Right atrium auricular region (tissue), 2 donors: ENCODE measurements at places on chromosomes 12 and 14. TPM values are rescaled to one million over a fixed set of nuclear protein-coding genes. Genes with fewer than 3 reads are reported as not detected.

KRT6A gene
- 7.4 TPM for total RNA-seq

TCL1B gene
- not detected for total RNA-seq

DNA sequence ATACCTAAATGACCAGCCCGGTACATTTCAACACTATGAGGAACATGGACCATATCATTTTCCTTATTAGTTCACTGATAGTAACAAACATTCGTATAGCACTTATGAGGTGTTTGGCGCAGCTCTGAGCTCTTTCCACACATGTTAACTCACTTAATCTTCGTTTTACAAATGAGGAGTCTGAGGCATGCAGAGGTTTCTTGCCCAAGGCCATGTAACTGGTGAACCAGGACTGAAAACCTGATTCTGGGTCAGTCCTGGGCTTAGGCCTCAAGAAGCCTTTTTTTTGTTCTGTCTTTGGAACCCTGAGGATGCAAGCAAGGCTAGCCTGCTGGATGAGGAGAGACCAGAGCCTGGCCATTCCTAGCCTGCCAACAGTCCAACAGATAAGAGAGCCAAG, 55.0 kb downstream of the C14orf132 start:
- no peak for DNase-seq

DNA sequence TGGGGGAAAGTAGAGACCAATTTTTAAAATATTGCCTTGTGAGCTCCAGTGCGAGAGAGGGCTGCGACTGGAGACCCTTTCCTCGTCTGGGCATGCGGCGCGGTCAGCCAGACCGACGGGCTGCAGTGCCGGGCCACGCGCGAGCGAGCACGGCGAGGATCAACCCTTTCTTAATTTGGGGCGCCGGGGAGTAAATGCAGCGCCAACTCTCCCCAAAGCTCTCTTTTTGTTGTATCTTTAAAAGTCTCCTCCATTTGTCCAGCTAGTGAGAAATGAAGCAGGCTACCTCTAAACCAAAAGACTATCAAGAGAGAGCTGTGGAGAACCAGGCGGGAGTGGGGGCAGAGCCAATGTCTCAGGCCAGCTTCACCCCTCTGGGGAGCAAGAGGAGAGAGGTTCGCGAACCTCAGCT, 1.4 kb downstream of the SIX1 start:
- no peak for DNase-seq

- DNase-seq, result peak; percentile 74
Measured at GRCh38 chr12:113462117-113462774, 9.4 kb downstream of the LHX5 start.

- peak; percentile 73 for DNase-seq
Measured at GRCh38 chr12:48779869-48780268, 9.0 kb downstream of the ADCY6 start.

DNA sequence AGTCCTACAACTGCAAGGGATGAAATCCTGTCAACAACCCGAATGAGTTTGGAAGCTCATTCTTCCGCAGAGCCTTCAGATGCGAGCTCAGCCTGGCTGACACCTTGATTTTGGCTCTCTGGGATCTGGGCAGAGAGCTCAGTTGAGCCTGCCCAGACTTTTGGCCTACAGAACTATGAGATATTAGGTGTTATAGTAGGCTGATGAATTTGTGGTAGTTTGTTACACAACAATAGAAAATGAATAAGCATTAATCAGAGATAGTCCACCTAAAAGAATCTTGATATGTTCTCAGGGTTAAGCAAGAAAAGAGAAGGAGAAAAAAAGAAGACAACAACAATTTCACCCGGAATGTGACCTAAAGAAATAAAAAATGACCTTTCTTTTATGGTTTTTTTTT, 30.4 kb upstream of the GZMB start:
- no peak for DNase-seq
